ENCODE measurements at places on chromosomes 13 and 19. TPM values are rescaled to one million over a fixed set of nuclear protein-coding genes. Genes with fewer than 3 reads are reported as not detected.

LILRB1 gene
- polyA plus RNA-seq, result not detected

SPC24 gene
- 0.33 TPM for polyA plus RNA-seq

C19orf73 gene
- polyA plus RNA-seq, result 4.3 TPM

CCDC169 gene
- not detected for polyA plus RNA-seq

KLK12 gene
- not detected for polyA plus RNA-seq

ZNRF4 gene
- polyA plus RNA-seq, result not detected

SULT2B1 gene
- polyA plus RNA-seq, result 0.41 TPM

GATAD2A gene
- polyA plus RNA-seq, result 25.7 TPM

GPR108 gene
- polyA plus RNA-seq, result 70.6 TPM

ZNF791 gene
- polyA plus RNA-seq, result 13.1 TPM

LMTK3 gene
- not detected for polyA plus RNA-seq

TINCR gene
- not detected for polyA plus RNA-seq

ELSPBP1 gene
- polyA plus RNA-seq, result not detected

TNFRSF19 gene
- polyA plus RNA-seq, result not detected

APOE gene
- polyA plus RNA-seq, result not detected

ZNF585A gene
- polyA plus RNA-seq, result 56.8 TPM

VSTM1 gene
- not detected for polyA plus RNA-seq

MYO1F gene
- polyA plus RNA-seq, result 1.0 TPM
